CD4-positive, alpha-beta T cell treated with Interleukin-1 beta for 1 hour (primary cell): ENCODE measurements at places on chromosomes 2 and 18.

DNA sequence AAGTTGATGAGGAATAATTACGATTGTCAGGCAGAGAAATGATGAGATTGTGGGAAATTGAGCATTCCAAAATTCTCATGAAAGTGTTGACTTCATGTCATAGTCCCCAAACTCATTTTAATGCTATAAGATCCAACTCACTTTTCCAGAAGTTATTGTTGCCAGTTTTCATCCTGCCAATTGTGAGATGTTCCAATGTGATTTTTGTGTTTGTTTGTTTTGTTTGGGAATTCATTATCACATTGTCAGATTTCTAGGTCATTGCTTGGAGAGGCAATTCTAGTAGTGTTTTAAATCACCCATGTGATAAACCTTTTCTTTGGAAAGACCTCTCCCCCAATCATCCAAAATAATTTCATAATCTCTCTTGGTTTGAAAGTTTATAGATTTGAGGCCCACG, 86.0 kb upstream of the ACVR2A start:
- DNase-seq: no peak

- DNase-seq: no peak
Observed at GRCh38 chr2:185813707-185814106, 75.1 kb downstream of the FSIP2 start.

DNA sequence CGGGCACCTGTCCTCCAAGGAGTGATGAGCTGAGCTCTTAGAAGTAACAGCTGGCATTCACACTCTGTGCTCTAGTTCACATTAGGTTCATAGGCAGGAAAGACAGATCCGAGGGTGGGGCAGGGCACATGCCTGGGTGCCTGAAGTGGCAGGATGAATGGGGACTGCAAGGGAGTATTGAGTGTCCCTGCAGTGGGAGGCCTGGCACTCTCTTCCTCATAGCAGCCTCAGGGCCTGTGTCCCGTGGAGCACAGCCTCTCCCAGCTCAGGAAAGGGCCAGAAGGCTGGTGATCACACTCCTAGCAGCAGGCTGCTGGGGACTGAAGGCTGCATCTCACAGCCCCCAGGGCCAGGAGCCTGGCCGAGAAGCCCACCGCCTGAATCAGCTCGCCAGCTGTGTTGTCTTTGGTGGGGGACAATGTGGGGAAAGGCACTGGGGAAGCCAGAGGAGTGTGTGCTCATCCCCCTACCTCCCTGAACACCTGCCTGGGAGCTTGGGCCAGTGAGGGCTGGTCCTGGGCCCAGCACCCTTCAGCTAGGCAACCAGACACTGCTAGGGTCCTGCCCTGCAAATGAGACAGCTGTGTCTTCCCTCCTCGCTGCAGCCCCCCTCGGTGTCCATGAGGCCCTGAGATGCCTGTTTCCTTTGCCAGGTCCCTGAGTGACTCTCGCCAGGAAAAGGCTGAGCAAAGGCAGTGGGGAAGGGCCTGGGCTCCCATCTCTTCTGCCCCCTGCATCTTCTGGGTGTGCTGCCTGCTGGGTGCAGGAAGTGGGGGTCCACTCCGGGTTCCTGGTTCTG, 48.2 kb upstream of the HS6ST1 start:
- no peak for DNase-seq

GRCh38 chr2:176162911-176163671, 6.0 kb downstream of the HOXD3 start:
- no peak for DNase-seq

DNA sequence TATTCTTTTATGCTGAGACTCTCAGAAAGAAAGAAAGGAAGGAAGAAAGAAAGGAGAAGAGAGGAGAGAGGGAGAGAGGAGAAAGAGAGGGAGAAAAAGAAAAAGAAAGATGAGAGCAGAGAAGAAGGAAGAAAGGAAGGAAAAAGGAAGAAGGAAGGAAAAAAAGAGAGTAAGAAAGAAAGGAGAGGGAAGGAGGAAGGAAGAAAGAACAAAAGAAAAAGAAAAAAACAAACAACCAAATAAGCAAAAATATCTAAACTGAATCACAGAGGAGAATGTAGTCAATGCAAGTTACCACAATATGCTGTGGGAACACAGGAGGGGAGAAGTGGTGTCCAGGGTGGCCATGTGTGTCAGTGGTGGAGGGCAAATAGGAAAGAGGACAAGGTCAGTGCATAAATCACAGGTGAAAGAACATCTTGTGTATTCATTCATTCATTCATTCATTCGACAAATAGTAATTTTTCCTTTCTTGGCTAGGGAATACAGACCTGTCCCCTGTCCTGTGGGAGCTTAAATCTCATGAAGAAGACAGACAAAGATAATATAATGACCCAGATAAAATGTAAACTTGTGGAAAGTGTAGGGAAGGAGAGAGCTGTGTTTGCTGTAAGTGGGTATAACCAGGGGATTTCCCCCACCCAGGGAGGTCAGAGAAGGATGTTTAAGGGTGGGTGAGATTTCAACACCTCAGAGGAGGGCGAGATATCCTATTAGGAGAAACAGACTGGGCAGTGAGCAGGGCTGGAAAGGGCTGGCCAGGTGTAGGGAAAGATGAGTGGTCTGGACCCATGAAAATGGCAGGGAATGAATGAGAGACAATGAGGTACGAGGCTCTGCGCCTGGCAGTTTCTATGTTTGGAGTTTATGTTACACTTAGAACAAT, 50.7 kb downstream of the IL1R2 start:
- no peak for DNase-seq

- no peak for DNase-seq
Observed at GRCh38 chr18:48053881-48054816, 123.7 kb upstream of the SMAD2 start.

- no peak for DNase-seq
Observed at GRCh38 chr2:179106342-179106675, 56.4 kb upstream of the CCDC141 start.

DNA sequence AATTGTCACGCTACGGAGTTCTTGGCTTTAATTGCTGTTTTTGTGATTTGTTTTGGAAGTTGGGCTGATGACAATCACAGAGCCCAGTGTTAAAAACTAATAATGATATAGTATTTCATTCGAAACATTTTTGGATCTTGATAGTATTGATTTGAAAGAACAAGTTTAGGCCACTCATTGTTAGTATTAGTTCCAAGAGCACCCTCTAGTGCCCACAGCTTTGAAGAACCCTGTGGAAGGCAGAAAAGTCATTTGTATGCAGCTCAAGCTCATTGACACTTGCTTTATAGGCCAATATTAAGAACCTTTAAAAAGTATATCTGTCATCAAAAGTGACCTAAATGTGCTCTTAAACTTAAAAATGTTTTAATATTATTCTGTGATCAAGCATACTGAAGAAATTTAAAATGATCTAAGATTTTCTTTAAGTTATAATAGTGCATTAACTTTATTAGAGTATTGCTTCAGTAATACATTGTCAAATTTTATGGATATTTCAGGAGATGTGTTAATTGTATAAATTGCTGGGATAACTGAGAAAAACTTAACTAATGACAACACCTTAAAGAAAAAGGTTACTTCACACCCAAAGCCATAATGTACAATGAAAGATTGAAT, 191.0 kb downstream of the GRB14 start:
- no peak for DNase-seq

- no peak for DNase-seq
Observed at GRCh38 chr2:43303889-43304288, 77.5 kb upstream of the ZFP36L2 start.

- no peak for DNase-seq
Observed at GRCh38 chr2:172208791-172209325, 106.2 kb upstream of the DLX2 start.

DNA sequence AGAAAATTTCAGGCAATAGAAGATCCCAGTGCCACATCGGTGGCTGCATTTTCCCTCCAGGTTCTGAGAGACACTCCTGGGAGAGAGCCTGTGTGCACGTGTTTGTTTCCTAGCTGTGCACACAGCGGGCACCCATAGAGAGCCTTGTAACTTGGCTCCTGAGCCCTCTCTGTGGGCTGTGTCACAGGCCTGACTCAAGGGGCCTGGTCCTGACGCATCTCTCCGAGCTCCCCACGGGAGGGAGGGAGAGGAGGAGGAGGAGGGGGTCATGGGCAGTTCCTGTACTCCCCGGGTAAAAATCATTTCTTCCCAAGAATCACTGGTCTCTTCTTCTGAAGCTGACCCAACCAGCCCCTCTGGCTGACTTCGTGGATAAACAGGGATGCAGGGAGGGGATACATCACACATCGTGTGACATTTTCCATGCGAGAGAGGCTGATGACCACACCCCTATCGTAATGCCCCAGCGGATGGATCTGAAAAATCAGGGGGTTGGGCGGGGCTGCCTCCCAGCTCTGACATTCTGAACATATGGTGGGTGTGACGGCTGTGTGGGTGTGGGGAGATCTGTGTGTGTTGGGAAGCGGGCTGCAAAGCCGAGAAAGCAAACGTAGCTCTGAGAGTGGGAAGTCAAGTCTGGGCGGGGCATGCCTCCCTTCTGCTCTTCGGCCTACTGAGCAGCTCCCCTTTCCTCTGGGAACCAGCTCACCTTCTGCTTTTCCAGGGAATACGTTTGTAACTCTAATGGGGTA, 308.3 kb upstream of the HS6ST1 start:
- DNase-seq: no peak

DNA sequence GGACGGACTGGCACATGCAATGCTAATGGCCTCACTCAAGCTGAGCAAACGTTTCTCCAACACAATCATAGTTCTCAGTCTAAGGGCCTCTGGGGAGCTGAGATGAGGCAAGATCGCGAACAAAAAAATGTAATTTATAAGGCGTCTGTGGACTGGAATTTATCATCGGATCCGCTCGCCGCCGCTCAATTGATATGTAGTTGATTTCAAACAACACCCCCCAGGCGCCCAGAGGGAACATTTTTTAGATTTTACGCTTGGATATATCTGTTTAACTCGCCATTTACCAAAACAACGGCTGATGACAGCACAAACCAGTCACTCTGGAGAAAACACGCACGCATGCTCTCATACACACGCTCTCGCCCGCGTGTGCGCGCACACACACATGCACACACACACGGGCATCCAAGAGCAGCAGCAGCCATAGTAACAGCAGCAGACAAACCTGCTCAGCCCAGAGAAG, 335.8 kb downstream of the SMAD2 start:
- no peak for DNase-seq

GRCh38 chr2:138877421-138877820, 97.2 kb upstream of the NXPH2 start:
- DNase-seq: no peak

DNA sequence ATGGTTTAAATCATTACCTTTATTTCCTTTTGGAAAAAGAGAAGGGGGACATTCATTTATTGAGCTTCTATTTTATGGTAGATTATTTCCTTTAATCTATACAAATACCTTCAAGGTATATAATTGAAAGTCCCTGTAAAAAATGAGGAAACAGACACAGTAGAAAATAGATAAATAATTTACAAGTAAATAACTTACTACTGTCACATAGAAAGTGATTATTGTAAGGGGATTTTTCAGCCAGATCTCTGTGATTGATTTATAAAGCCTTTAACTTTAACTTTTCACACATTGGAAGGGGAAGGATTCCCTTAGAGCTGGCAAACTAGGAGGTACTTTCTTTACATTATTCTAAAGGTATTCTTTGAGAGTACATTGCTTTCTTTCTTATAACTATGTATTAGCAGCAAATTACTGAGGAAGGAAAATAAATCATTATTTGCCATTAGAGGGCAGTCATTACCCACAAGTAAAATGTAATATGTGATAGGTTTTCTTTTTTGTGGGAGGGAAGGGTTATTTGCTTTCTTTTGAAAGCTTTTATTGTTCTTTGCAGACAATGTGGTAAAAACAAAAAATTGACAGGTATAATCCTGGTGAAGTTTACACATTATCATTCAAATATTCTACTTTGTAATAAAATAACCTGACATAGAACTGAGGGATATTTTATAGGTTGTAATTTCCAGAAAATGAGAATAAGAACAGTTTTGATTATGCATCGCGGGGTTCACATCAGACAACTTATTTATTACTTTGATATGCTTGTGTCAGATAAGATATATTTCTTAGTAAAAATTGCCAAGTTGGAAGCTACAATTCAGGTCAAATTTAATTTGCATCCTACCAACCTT, 24.8 kb upstream of the RPE start:
- DNase-seq: peak; percentile 50

DNA sequence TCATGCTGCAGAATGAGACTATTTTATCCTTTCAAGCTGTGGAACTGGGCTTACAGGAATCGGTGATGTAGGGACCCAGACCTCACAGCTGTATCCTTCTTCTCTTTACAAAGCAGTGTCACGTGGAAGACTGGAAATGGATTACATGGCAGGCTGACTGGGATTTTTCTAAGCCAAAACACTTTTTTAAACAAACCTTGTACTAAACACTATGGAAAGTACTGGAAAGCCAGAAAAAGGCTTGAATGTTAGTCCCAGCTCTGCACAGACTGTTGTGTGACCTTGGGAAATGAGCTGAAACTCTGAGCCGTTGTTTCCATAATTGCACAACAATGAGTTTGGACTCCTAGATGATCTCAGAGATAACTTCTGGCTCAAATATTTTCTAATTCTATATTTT, 7.6 kb upstream of the ADAM23 start:
- no peak for DNase-seq

- DNase-seq: no peak
Observed at GRCh38 chr2:36362291-36362690, 6.7 kb downstream of the CRIM1 start.

DNA sequence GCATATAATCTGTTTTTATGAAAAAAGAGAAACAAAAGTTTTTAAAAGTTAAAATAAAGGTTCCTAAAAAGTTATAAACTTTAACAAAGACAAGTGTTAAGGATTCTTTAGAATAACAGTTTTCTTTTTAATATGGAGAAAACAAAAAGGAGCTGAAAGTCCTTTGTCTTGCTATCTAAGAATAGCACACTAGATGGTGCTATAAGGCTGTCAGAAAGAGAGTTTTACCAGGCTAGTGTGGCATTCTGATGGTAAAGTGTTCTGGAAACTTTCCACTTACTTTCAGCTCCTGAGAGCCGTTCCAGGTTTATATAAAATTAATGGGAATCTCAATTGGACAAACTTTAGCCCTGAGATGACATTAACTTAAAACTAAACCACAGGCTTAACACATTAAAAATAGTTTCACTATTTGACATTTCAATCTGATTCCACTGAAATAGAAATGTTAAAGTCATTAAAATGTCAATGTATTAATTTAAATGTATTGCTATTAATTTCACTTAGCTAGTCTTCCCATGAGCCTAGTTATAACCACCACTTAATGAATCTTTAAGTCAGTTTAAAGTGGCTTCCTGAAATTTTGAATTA, 3.7 kb downstream of the FBXO48 start:
- DNase-seq: peak; percentile 70

GRCh38 chr2:192243488-192243887, 48.8 kb upstream of the TMEFF2 start:
- no peak for DNase-seq

- peak; percentile 35 for DNase-seq
Observed at GRCh38 chr2:172226244-172227061, 123.8 kb upstream of the DLX2 start.

DNA sequence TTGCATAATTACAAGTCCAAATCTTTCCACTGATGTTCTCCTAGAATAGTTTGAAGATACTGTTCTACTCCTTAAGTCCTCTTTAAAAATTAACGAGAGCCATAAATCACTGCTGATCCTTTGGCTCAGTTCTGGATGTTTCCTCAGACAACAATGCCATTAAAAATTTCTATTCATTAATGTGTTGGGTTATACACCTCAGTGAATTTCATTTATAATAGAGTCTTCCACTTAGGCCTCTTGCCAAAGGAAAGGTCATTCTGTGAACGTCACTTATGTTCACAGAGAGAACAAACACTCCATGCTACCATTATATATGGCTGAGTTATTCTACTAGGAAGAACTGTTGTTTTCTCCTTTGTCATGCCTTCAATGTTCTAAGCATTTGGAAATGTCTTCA, 1472.3 kb upstream of the CELF4 start:
- DNase-seq: no peak
